Left colon (tissue), 2 donors: ENCODE measurements at places on chromosomes 6 and 20.

GRCh38 chr6:53544217-53544469, 758 bp downstream of the GCLC start:
- DNase-seq: no peak

- peak; percentile 24 for DNase-seq
Observed at GRCh38 chr6:43758617-43759050, 11.4 kb upstream of the VEGFA start.

DNA sequence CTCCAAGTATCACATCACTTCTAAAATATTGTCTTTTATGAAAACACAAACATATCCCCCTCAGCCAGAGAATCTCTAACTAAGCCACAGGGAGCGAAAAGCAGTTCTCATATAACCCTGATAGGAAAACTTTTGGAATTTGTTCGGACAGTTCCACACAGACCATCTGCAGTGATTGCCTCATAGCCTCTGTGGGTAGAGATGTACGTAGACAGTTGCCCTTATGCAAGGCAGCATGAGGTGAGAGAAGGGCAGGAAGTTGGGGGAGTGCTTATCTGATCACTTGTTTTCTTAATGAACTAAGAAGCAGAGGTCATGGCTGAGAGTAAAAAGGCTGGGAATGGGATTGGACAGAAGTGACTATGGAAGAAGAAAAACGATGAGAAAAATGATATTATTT, 39.6 kb downstream of the SLC23A2 start:
- no peak for DNase-seq

GRCh38 chr6:35733633-35734032, 3.2 kb upstream of the ARMC12 start:
- DNase-seq: peak; percentile 28

GRCh38 chr20:43040427-43040826, 149.3 kb downstream of the PTPRT start:
- no peak for DNase-seq

DNA sequence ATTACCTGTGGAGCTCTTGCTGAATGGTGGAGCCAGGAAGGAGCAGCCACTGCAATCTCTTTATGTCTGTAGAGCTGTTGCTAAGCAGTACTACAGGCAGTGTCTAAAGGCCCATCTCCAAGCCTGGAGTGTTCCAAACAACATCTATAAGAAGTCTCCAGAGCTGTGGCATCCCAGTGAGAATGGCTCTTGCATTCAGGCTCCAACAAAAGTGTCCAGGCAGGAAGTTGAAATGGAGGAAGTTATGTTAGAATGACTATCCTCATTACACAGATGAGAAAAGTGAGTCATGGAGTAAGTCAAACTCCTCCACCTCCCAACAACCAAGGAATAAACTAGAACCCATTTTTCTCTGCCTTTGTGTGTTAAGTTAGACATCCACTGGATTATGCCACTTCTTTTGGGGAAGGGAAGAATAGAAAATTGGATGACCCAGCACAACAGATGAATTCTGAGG, 288.5 kb upstream of the STXBP5 start:
- DNase-seq: no peak

GRCh38 chr6:153511896-153512496, 380.9 kb upstream of the RGS17 start:
- no peak for DNase-seq

DNA sequence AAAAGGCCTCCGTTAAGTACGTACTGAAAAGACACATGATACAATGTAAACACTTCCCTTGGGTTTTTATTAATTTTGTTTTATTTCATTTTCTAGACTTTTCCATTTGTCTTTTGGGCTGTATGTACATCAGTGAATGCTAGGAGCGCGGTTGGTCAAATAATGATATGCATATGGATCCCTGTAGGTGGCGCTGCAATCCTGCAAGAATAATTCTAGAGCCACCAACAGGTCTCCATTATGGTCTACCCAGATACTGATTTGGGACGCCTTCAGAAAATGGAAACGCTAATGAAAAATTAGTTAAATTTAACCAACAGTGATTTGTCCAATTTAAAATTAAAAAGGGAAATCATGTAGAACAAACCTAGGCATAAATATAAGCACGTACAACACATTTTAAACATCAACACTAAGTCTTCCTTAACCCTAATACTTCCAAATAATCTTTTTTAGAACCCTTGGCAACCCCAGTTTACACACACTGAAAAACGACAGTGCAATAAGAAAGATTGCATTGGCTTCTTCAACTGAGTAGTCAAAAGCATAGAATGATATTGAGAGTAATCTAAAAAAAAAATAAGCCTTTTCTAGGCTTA, 433.5 kb downstream of the RFPL4B start:
- DNase-seq: peak; percentile 72

- no peak for DNase-seq
Observed at GRCh38 chr20:9409352-9409751, 105.0 kb upstream of the LAMP5 start.

- no peak for DNase-seq
Observed at GRCh38 chr6:47091886-47092668, 49.9 kb upstream of the ADGRF1 start.

DNA sequence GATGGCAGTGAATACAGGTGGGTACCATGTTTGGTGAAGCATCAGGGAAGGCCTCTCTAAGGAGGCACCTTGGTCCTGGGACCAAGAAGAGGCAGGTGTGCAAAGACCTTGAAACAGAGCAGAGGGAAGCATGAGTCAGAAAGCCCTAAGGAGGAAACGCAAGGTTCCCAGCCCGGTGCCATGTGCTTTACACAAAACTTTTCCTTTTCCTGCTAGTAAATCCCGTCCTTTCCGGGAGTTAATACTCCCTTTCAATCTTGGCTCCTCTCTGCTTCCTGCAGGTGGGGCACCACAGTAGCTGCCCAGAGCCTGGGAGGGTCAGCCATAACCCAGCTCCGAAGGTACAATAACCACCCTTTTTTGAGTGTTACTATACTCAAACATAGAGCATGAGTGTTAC, 19.4 kb upstream of the SLC23A2 start:
- no peak for DNase-seq

DNA sequence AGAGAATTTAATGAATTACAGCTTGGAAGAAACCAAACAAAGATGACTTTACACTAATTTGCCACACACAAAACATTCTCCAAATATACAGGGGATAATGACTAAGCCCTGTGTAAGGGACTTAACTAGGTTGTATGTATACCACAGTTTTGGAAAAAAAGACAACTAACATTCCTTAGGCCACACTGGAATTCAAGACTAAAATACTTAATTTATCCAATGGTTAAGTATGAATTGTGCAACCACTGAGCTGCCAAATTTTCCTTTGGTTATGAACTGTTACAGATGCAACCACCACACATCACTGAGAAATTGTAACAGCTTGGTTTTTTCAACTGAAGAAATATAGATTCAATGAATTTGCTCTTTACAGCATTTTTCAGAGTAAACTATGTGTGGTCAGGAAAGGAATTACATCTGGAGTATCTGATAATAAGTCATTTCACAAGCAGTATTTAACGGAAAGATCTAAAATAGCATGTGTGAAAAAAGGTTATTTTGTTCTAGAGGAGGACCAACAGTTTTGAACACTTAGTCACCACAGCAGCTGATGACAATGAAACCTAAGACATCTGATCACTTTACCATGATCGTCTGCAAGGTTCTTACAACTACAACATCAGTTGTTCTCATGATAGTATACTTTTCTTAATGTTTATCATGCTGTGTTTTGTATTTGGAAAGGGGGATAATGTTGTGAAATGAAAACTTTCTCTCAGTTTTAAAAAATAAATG, 318.8 kb downstream of the BCKDHB start:
- no peak for DNase-seq

GRCh38 chr6:10400330-10400729, 14.5 kb downstream of the TFAP2A start:
- DNase-seq: no peak

DNA sequence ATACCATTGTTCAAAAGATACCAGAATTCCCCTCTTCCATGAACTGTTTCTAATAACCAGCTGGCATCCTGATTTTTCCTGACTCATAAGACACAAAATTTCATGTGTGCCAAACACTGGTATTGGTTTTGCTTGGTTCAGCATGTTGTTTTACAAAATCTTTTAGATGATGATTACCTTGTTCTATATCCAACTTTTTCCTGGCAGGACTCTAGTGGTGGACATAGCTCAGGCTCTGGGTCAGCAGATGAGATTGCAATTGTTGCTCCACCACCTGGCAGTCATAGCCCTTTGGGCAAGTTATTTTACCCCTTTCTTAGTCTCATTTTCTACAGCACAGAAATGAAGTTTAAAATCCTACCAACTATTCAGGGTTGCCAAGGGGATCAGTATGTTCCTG, 6.2 kb downstream of the TRIM38 start:
- no peak for DNase-seq

DNA sequence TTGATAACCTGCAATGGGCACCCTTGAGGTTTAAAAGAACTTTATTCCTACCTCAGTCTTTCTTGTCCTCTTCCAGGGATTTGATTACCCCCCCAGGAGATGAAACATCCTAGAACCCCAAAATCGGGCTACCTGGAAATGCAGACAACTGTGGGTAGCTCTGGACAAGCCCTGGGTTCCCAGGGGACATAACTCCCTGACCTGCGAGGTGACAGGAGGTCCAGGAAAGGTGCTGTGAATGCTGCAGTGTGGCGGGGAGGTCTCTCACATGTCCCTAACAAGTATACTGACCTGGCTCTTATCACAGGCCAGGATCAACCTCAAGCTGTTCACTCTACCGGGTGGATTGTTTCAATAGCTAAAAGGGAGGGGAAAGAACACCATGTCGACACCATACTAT, 11.6 kb downstream of the JAG1 start:
- no peak for DNase-seq

DNA sequence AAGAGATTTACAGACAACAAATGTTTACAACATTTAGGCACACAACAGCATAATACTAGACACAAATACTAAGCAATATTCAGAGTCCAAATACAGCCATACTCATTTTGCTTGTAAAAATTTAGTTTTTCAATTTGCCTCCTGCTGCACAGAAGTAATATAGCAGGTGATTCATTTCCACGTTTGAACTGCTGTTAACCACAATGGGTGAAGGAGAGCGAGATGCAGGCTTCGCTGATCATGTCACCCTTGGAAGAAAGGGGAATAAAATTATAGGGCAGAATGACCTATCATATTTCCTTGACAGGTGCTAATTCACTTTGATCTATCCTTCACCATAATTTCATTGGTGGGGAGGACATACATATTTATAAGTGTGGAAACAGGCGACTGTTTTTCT, 643.8 kb upstream of the AGPAT4 start:
- no peak for DNase-seq

GRCh38 chr20:2460752-2461424, 9.7 kb downstream of the SNRPB start:
- no peak for DNase-seq

DNA sequence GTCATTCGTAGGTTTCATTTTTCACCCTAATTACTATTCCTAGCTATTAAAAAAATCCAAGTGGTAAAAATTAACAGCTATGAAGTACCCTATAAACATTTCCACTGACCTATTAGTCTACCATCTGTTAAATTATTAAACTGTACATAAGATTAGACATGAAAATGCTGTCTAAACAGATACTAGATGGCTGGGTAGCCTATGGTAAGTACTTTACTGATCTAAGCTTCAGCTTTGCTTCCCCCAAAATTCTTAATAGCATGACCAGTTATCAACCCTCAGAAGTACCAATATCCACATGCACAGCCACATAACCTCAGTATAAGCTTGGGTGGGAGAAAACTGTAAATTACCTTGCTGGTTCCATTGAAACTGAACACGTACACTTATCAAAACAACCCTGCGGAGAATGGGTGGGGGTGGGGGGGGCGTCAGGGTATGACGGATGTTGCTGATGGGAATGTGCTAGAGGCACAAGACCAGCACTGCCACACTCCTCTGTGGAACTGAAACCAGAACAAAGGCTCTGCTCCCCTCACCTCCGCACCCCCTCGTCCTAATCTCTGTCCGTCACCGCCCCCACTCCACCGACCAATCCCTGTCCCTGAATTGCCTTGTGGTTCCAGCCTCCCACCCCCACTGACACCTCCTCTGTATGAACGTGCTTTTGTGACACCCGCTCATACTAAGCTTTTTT, 45.3 kb downstream of the B4GALT5 start:
- peak; percentile 52 for DNase-seq

GRCh38 chr20:57619051-57619831, 985 bp downstream of the ZBP1 start:
- peak; percentile 61 for DNase-seq

DNA sequence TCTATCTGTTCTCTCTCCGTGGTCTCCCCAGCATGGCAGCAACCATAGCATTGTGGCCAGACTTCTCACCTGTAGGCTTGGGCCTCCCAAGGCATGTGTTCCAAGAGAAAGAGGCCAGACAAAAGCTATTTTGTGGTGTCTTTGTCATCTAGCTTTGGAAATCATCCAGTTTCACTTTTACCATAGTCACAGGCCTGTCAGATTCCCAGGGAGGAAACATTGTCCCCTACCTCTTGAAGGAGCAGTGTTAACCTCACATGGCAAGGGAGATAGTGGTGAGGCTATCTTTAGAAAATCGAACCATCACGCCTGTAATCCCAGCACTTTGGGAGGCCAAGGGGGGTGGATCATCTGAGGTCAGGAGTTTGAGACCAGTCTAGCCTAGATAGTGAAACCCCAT, 42.3 kb upstream of the RALGAPA2 start:
- DNase-seq: no peak

DNA sequence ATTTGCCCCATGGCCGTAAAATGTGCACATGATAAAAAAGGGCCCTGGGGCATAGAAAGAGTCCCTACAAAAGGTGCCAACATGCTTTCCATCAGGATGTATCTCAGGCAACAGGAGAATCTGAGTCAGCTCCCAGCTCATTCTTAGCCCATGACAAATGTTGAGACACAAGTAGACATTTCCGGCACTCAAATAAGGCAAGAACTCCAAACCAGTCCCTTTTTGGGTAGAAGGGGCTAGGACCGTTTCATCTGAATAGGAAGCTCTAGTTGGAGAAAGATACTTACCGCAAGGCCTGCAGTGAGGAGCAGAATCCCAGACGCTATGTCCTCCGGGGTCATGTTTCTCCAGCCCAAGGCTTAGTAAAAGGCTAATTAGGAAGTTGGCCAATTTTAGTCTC, 261.0 kb upstream of the RIN2 start:
- DNase-seq: no peak

- DNase-seq: peak; percentile 39
Observed at GRCh38 chr6:34462551-34462971, 3.3 kb upstream of the PACSIN1 start.

DNA sequence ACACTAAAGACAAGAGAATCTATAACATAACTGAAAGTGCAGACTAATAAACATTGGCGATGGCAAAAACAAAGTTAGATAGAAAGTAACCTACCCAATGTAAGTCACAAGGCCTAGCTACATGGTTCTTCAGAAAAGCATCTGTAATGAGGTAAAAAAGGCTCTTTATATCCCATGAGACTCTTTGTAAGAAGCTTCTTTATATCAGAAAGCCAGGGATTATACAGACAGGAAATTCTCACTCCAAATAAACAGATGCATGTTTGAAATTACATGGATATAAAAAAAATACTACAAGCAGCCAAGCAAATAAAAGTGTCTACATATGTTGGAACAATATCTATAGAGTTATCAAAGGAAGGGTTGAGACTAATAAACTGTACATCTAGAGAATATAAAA, 284.9 kb upstream of the NRSN1 start:
- DNase-seq: no peak
